ENCODE measurements at places on chromosomes 12 and 14.

DNA sequence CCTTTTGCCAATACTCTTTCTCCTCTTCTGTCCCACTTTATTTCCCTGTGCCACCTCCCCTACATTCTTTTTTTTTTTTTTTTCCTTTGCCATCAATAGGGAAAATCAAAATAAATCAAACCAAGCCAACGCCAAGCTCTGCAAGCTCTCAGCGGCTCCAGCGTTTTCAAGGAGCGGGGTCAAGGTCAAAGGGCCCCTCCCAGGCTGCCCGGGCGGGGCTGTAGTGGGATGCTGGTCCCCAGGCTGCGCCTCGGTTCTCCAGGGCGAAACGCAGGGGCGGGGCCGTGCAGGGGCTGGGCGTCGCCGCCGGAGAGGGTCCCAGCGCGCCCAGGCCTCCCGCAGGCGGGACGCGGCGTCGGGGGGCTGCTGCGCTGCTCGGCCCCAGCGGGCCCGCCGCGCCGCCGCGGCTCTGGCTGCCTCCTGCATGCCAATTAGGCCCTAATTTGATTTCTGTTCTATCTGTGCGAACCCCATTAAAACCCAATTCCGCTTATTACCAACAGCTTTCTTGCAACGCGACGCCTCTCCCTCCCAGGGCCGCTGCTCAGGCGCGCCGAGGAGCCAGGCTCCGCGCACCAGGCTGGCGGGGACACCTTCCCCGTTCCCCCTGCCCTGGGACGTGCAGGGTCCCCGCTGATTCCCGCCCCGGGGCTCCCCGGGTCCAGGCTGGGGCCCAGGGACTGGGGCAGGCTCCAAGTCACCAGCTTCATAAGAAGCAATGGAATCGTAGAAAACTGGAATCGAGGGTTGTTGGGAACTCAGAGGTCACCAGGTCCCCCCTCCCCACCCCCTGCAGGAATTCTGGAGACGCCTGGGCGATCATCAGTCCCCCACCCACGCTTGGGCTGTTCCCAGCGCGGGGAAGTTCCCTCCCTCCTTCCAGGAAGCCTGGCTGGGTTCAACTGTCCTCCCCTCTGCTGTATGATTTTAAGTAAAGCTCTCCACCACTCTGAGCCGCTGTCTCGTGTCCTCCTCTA is 50.7 kb upstream of the MAP1LC3B2 start:
- DNase-seq = no peak

- DNase-seq = no peak
Measured at GRCh38 chr12:89975574-89975973, 266.9 kb upstream of the ATP2B1 start.

DNA sequence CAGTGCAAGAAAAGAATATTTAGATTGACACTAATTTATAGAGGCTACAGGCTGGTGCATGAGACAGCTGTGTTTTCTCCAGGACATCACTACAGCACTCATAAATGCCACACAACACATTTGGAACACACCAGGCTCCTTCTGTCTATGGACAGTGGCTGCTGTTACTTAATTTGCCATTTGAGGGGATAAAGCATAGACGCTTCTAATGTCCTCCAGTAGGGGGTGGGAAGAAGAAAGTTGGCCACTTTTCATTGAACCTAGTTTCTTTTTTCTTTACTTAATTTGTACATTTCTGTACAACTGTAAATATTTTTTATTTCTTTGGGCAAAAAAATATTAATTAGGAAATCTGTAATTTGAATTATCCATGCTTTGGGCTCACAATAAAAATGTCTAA is 12.4 kb upstream of the RTN1 start:
- no peak for DNase-seq

DNA sequence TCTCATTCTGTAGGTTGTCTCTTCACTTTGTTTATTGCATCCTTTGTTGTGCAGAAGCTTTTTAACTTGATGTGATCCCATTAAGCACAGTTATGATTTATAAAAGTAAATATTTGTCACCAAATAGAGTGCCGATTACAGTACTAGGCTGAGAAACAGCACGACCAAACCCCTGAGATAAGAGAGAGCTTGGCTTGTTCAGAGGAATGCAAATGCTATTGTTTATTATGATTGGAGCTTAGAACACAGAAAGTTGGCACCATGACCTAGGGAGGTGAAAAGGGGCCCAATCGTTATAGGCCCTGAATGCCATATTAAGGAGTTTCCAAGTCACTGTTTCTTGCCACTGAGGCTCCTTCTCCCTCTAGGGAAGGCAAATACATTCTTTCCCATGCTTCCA is 214.9 kb downstream of the KITLG start:
- DNase-seq = no peak
